ENCODE measurements at places on chromosomes 3 and 15.
A peak's percentile ranks its signal among the peaks of the same experiment; 100 is the strongest.

DNA sequence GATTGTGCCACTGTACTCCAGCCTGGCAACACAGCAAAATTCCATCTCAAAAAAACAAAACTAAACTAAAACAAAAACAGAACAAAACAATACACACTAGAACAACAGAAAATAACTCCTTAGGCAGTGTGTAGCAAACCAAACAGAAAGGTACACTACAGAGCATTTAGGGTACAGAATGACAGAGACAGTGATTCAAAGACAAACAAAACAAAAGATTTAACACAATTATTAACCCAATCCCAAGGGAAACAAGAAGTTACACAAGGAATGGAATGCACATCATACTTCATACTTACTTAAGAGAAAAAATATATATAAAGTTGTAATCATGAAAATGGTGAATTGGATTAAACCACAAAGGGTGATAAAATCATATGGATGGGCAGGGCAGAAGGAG is 12.9 kb downstream of the SLC25A20 start:
- DNase-seq = no peak

- DNase-seq = no peak
Observed at GRCh38 chr15:62241135-62241770, 76.2 kb upstream of the C2CD4B start.

- no peak for DNase-seq
Observed at GRCh38 chr15:45583731-45584639, 3.2 kb upstream of the BLOC1S6 start.

GRCh38 chr15:39448409-39448808 is 132.5 kb upstream of the THBS1 start:
- DNase-seq = peak; percentile 25

GRCh38 chr3:46926871-46927717 is 49.5 kb downstream of the CCDC12 start:
- no peak for DNase-seq

DNA sequence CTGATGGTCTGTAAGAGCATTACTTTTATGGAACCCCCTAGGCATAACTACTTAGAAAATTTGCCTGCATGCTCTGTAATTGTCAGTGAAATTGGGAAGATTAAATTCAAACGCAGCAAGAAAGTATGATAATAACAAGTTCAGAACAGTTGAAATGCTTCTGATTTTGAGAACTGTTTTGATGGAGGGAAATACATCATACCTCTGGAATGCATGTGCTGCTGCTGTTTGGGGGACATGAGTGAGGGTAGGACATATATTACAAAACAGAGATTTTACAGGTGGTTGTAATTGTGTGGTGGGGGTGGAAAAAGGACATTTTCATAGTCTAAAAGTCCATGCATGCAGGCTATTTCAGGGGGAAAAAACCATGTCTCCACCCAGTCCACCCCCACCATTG is 135.0 kb upstream of the DPH6 start:
- no peak for DNase-seq

DNA sequence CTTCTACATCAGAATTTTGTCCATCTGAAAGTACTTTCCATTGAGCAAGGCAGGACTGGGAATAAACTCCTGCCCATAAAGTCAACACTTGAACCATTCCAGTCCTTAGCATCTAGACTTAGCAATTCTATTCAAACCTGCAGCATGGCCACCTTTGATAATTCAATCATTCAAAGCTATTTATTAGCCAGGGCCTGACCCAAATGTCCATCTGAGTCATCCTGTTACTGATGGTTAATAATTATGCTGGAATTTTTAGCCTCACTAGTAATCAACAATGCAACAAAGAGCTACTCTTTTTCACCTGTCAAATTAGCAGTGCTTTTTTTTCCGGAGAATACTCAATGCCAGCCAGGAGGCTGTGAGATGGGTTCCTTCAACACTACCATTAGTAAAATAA is 72.7 kb upstream of the SNRK start:
- DNase-seq = no peak

- DNase-seq = no peak
Observed at GRCh38 chr3:96814651-96815567, 515 bp downstream of the EPHA6 start.

DNA sequence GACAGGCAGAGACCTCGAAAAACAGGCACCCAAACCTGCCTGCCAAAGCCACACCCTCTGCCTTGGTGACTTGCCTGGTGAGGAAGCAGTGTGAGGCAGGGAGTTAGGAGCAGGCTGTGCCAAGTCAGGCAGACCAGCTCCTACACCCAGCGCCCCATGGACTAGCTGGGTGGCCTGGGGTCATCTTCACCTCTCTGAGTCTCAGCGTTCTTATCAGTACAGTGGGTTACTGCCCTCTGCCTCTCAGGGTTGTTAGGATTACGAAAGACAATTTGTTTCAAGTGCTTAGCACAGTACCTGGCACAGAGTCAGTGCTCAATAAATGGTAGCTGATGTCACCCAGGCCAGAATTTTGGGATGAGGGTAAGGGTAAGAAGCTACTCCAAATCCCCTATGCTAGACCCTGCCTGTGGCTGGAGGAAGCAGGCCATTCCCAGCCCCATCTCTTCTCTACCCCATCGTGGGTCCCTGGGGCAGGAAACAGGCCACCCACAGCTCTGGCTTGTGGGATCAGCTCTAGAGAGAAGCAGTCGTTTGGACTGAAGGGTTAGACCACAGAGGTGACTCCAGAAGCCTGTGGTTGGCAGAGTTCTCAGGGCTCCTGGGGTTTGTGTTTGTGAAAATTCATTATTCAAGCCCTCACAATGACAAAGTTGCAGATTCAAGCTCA is 10.1 kb downstream of the SLC51B start:
- no peak for DNase-seq

- no peak for DNase-seq
Observed at GRCh38 chr3:109132801-109133473, 3.6 kb upstream of the C3orf85 start.

DNA sequence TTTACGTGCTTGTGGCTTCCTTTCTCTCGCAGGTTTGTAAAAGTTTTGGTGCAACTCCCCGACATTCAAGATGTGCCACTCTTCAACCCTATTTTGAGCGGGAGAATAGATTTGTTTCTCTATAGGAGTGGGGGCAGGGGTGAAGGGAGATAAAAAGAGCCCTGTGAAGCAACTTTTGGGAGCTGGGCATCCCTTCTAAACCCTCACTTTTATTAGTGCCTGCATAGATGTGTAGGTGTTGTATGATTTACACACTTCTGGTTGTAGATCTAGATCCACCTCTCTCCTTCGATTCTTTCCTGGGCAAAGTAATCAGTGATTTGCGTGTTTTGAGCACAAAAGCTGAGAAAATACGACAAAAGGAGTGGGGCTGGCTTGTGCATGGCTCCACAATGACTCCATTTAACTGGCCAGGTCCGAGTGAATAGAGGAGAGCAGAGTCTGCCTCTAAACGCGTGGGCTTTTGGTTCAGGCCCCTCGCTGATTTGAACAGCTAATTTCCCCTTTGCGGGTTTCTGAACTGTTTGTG is 17.7 kb downstream of the SOX2 start:
- DNase-seq = no peak

GRCh38 chr3:122416966-122417365 is 1.1 kb upstream of the WDR5B start:
- no peak for DNase-seq

DNA sequence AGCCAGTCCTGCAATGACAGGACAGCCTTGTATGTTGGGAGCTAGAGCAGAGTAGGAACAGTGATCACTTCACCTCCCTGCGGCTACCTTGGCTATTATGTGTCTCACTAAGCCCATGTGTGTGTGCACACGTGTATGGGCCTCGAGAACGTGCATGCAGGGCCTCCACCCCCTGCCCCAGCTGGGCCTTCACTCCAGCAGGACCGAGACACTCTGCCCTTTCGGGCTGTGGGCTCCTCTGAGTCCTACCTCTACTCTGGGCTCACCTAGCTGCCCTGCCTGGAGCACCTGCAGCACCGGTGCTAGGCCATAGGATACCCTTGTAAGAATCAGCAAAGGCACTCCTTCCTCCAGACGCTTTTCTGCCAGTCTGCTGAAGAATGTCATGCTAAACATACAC is 77.5 kb downstream of the LINGO1 start:
- DNase-seq = no peak

DNA sequence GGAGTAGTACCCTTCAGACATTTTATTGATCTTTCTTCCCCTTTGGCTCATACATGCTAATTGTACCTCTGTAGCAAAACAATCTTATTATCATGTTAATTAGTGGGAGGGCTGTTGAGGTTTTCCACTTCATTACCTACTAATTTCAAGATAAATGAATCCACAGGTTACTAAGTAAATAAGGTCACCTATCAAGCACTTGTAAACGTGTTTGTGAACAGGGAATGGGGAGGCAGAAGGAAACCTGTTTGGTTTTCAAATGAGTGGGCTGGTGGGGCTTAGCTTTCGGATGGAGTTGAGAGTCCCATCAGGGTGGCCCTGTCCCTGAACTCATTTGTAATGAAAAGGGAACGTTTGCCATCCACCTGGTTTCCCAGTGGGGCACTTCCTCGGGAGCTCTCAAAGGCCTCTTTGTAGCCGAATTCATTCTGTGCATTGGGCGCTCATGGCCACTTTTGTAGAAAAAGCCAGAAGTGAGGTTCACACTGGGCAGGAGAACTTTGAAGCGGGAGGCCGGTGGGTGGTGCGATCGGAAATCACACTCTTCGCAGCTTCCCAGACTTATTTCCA is 419.8 kb upstream of the NR2F2 start:
- DNase-seq = no peak

GRCh38 chr3:66415867-66416428 is 84.9 kb downstream of the LRIG1 start:
- DNase-seq = no peak

GRCh38 chr3:66270288-66270687 is 49.5 kb downstream of the SLC25A26 start:
- DNase-seq = no peak

DNA sequence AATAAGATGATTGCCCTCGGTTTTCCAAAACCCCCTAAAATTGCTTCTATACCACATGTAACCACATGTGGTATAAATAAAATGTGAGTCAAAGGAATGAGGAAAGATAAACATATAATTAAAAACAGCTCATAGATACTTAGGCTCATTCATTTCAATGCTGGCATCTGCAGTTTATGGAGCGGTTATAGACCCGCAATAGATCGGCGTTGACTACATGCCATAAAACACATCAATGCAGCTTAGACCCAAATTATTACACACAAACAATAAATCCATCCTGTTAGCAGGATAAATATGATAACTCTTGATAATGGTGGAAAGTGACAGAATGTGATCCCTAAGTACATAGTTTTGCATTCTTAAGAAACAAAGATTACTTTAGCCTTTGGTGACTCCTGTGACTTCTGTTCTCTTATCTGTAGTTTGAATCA is 143.7 kb downstream of the NR2F2 start:
- DNase-seq = no peak

DNA sequence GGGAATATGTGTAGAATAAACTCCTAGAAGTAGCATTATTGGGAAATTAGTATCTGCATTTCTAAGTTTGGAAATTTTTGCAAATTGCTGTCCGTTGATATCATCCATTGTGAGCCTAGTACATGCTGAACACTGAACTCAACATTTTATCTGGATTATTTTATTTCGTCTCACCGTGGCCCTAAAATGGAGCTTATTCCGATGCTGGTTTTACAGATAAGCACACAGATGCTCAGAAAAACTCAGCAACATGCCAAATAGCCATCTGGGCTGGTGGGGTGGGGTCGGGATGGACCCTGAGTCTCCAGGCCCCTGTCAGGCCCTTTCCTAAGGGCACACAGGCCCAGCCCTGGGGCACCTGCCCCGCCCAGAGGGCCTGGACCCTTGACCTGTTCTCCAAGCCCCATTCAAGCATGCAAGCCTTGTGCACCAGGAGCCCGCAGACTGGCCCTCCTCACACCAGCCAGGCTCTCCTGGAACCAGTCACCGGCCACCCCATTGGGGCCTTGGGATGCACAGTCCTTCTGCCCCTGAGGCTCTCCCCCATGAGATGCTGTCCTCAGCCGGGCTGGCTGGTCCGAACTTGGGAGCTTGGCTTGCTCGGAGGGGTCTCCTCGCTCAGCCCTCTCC is 20.7 kb upstream of the KLF13 start:
- no peak for DNase-seq

DNA sequence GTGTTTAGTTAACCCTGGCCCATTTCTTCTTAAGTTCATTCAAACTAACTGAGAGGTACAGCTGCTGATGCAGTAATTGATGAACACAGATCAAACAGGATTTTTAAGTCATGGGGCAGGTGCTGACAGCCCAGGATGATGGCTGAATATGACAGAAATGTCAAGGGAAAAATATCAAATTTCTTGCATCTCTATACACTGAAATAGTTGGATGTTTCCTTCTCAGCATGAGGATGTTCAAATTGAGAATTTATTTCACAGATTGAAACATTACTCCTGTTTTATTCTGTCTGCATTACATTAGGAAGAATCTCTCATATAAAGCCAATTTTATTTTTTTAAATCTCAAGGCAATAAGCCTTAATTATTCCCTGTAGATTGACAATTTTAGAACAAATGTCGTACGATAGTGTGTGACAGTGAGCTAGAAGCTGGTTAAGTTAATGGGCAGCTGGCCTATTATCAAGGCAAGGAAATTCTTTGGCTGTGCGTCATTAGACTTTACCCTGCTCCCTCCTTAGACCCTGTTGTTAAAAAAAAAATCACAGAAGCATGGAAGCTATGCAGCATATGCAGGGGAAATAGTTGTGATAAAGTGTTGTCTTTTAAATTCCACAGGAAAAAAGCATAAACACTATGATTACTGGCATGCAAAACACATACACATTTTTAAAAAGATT is 183.8 kb upstream of the KCNMB2 start:
- no peak for DNase-seq

DNA sequence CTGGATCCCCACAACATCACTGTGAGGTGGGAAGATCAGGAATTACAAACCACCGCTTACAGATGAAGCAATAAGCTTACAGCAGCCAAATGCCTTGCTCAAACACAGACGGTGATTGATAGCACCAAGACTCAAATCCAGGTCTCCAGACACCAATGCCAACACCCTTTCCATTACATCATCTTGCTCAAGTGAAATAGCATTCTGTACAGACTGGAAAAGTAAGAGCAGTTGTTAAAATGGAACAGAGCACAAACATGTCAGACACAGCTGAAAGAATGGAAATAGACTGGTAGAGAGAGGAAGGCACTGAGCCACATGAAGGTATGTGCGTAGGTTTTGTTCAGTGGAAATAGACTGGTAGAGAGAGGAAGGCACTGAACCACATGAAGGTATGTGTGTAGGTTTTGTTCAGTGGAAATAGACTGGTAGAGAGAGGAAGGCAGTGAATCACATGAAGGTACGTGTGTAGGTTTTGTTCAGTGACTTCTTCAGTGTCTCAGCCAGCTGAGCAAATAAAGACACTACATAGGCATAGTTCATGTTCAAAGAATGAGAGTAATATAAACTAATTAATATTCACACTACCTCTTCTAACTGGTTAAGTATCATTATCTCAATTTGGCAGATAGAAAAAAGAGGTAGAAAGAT is 15.6 kb downstream of the CLDN1 start:
- DNase-seq = peak; percentile 29

GRCh38 chr15:45594835-45595530 is 7.8 kb downstream of the BLOC1S6 start:
- no peak for DNase-seq

- DNase-seq = no peak
Observed at GRCh38 chr15:57227166-57227565, 149.1 kb upstream of the CGNL1 start.

Data from DMS153 (cell line).